ENCODE measurements at places on chromosomes 1 and 21.

- no peak overlapping the region for H3K27ac ChIP-seq
- H3K36me3 ChIP-seq = no peaks in the 10 kb centered on the region
- no peak for DNase-seq
- H3K27me3 ChIP-seq = no peaks in the 10 kb centered on the region
- peak overlapping the region; percentile 84 for H3K4me3 ChIP-seq
Observed at GRCh38 chr1:68497358-68497698, 446 bp upstream of the DEPDC1 start.

GRCh38 chr1:200311256-200311655 lies 98.6 kb downstream of the ZNF281 start:
- peaks cover 4% of the 10 kb centered on the region for H3K27me3 ChIP-seq
- no peak overlapping the region for H3K27ac ChIP-seq
- no peaks in the 10 kb centered on the region for H3K36me3 ChIP-seq

DNA sequence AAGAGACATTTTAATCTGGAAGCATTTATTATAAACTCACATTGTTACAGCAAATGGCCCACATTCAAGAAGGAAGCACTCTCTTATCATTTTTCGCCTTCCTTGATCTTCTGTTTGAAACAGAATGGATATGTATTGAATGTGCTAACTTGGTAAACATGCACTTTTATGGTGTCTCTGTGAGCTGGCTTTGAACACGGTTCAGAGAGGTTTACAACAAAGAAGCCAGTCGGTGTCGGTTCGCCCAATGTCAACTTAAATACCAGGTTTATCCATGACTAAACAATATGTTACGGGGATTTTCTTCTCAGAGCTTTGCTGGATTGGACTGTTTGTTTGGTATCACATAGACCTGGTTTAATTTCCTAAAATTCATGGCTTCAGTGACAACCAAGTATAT lies 226.4 kb downstream of the TGFB2 start:
- no peaks in the 10 kb centered on the region for H3K4me1 ChIP-seq
- no peak overlapping the region for H3K4me3 ChIP-seq
- H3K27ac ChIP-seq = no peak overlapping the region

GRCh38 chr1:57252597-57253294 lies 171.1 kb downstream of the DAB1 start:
- no peaks in the 10 kb centered on the region for H3K36me3 ChIP-seq
- no peak overlapping the region for H3K27ac ChIP-seq
- H3K4me1 ChIP-seq = no peaks in the 10 kb centered on the region
- DNase-seq = no peak

DNA sequence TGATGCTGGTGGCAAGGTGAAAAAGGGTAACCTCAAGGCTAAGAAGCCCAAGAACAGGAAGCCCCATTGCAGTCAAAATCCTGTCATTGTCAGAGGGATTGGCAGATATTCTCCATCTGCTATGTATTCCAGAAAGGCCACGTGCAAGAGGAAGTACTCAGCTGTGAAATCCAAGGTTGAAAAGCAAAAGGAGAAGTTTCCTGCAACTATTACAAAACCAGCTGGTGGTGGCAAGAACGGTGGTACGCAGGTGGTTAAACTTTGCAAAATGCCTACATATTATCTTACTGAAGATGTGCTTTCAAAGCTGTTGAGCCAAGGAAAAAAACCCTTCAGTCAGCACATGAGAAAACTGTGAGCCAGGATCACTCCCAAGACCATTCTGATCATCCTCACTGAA lies 13.7 kb upstream of the VPS45 start:
- H3K27me3 ChIP-seq = no peaks in the 10 kb centered on the region
- H3K27ac ChIP-seq = no peak overlapping the region
- H3K4me1 ChIP-seq = no peaks in the 10 kb centered on the region
- no peak for DNase-seq
- H3K4me3 ChIP-seq = no peak overlapping the region
- H3K36me3 ChIP-seq = no peaks in the 10 kb centered on the region

GRCh38 chr1:57410508-57410907 lies 13.4 kb downstream of the DAB1 start:
- H3K27ac ChIP-seq = no peak overlapping the region
- H3K27me3 ChIP-seq = no peaks in the 10 kb centered on the region
- no peaks in the 10 kb centered on the region for H3K36me3 ChIP-seq
- no peak for DNase-seq
- H3K4me1 ChIP-seq = no peaks in the 10 kb centered on the region
- H3K4me3 ChIP-seq = no peak overlapping the region

DNA sequence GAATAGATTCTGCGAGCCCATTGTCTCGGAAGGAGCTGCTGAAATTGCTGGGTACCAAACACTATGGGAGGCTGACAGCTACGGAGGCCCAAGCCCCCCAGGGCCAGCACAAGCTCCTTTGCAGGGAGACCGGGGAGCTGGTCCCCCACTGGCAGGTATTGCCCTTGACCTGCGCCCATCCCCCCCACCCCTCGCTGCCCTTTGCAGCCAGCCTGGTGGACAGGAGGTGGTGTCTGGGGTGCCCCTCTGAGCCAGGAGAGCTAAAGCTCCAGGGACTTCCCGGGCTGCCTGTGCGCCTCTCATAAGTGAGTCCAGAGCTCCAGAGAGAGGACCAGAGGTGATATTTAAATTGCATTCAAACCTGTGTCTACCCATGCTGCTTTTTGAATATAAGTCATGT lies 5.4 kb downstream of the SERTAD4 start:
- H3K27me3 ChIP-seq = peaks cover 35% of the 10 kb centered on the region
- H3K4me1 ChIP-seq = peaks cover 13% of the 10 kb centered on the region
- H3K27ac ChIP-seq = no peak overlapping the region
- no peaks in the 10 kb centered on the region for H3K36me3 ChIP-seq

Measured in CD4-positive, CD25-positive, alpha-beta regulatory T cell (primary cell).